ENCODE measurements at places on chromosomes 7 and 10.

DNA sequence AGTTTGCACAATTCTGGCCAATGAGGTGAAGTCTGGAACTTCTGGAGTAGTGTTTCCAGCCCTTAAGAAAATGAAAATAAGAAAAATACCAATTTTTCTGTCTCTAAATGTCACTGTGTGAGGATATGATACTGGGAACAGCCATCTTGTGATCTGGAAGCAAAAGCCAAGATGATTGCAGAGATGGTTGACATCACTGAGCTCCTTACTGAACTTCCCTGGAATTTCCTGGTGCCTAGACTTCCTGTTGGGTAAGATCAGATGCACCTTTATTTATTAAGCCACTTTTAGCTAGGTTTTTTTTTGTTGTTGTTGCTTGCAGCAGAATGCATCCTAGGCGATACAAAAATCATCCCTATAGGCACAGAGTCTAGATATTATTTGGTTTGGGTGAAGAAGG, 27.3 kb upstream of the INHBA start:
- DNase-seq = no peak

DNA sequence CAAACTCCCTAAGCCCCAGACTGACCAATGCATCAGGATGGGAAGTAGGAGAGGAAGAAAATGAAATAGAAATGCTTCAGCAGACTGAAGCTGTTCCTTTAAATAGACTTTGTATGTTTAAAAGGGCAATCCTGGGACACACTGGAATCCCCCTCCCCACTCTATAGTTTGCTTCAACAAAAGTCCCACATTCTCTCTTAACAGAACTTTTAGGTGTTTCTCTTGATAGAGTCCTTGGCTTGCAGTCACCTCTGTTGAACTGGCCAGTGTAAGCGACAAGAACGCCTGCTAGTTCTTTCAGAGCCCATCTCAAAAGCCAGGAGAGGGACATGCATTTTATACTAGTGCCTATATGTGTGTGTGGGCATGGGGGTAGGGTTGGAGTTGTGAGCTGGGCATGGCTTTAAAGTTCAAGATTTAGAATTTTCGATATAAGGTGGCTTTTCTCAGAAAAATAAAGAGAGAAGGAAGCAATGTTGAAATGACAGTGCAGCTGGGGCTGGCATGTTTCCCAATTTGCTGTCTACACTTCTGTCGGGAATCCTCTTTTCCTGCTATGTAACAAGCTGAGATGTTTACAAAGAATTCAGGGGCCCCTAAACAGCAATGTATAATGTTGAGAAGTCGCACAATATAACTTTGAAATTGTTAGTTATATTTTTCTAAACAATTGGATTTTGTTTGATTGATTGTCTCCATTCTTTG, 2.1 kb downstream of the TBX20 start:
- no peak for DNase-seq

DNA sequence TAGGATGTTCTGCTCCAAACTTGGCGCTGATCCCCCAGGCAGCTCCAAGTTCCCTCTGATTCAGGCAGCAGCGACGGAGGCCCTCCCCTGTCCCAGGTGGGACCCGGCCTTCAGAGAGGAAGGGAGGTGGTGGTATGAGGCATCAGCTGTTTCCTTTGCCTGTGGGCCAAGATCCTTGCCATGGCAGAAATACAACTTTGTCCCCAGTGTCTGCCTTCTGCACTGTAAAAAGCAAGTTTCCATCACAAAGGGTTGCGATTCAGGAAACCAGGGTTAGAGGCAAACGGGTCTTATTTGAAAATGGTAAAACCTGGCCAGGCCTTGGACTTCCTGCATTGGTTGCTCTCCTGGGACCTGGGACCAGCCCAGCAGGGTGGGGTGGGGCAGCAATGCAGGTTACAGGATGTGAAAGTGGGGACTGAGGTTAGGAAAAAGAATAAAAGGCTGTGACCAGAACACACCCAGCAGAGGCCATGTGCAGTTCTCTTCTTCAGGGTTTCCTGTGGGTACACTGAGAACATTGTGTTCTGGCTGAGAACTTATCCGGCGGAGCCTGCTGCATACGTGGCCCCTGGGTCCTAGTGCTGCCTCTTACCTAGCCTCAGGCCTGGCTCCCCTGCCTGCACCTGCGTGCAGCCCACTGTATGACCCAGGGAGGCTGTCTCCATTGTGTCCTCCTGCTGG, 25.1 kb upstream of the DDIT4 start:
- no peak for DNase-seq

DNA sequence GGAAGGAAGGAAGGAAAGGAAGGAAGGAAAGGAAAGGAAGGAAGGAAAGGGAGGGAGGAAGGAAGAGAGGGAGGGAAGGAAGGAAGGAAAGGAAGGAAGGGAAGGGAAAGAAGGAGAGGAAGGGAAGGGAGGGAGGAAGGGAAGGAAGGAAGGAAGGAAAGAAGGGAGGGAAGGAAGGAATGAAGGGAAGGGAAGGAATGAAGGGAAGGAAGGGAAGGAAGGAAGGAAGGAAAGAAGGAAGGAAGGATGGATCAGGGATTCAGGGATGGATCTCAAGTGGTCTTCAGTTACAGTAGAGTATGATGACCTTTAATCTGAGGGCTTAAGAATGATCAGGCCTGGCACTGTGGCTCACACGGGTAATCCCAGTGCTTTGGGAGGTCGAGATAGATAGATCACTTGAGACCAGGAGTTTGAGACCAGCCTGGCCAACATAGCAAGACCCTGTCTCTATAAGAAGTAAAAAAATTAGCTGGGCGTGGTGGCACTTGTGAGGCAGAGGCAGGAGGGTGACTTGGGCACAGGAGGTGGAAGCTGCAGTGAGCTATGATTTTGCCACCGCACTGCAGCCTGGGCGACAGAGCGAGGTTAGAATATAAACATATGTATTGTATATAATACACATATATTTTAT, 760 bp upstream of the FOXK1 start:
- DNase-seq = peak; percentile 11

DNA sequence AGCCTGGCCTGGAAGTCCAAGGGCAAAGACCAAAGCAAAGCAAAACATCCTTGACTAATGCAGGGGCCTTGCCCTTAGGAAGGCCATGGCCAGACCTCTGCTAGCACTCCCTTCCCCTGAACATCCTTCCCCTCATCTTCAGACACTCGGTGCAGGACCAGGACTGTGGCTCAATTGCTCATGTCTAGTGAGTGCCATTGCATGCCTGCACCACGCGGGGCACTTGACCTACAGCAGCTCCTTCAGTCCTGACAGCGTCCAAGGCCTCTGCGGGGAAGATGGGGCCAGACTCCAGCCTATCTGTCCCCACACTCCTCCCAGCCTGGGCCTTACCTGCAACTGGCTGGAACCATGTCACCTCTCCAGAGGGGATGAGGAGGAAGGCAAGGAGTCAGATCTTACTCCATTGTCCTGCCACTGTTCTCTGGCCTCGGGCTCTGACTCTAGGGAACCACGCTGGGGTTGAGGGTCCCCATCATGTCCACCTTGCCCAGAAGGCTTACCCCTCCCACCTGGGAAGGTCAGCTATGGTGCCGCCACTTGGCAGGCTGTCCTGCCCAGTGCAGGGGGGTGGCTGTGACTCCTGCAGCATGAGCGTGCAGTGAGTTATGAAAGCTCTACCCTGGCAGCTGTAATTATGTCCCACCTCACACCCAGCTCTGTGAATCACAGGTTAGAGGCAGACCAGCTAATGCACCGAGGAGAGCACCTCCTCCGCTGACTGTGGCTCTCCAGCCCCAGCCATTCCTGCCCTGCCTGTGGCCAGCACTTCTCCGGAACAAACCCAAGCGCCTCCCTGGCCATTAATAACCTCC, 16.1 kb downstream of the DRGX start:
- DNase-seq = peak; percentile 3
